Cerebellar cortex (tissue), 1 donor: ENCODE measurements at places on chromosomes 5 and 9.

- DNase-seq = no peak
Observed at GRCh38 chr5:93571114-93571949, 9.7 kb downstream of the NR2F1-AS1 start.

- DNase-seq = no peak
Observed at GRCh38 chr9:109498195-109499092, at the start of gene PTPN3. TSS of gene PTPN3 (minus strand) at chr9:109498307. CDS start at chr9:109463434, 34,873 bp downstream.

GRCh38 chr5:74465724-74466123 lies 174.8 kb downstream of the ENC1 start:
- DNase-seq = no peak

GRCh38 chr9:74742191-74742790 lies 145.4 kb downstream of the TRPM6 start:
- no peak for DNase-seq

DNA sequence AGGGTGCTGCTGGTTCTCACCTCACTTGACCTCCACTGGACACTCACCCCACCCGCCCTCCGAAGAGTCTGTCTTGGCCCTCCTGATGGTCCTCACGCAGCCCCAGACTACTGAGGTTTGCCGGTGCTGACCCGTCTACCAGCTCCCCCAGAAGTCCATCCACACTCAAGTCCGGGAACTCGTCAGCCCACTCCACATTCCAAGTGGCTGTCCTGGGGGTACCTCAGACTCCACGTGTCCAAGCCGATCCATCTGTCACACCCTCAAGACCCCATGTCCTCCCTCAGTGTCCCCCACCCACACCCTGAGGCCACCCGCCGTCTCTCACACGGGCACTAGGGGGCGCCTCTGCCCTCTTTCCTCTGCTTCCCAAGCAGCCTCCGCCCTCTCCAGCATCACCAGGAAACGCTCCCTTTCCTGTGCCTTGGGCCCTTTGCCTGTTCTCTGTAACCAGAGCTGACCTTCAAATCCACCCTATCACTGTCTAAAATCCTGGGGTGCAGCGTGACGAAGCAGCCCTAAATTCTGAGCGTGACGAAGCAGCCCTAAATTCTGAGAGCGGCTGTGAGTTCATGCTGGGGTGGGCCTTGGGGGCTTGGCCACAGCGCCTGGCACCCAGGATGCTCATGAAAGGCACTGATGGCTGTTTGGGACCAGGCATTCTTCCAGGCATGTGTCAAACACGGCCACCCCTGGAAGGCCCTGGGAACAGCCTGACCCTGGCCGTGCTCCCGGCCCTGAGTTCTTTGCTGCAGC lies 95.7 kb downstream of the KCNT1 start:
- DNase-seq = peak; percentile 40

- peak; percentile 1 for DNase-seq
Observed at GRCh38 chr9:87883990-87884389, 1.3 kb downstream of the SPATA31E1 start.

GRCh38 chr5:94632024-94632423 lies 13.6 kb downstream of the SLF1 start:
- no peak for DNase-seq

DNA sequence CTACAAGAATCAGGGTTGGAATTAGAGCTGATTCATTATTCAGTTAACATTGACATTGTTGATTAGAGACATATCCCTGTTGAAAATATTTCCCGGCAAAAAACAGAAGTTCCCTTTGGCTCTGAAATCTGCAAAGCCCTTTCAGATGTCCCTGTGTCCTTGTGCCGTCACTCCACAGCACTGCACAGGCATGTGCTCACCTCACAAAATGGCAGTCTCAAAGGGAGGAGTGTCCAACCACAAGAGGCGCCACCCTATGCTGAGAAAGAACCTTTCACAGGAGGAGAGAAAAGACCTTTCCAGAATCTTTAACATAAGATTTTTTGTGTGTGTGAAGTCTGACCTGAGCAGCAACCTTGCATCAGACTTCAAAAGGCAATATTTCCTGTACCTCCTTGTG lies 112.8 kb upstream of the PRSS3 start:
- DNase-seq = no peak

- DNase-seq = peak; percentile 85
Observed at GRCh38 chr5:138354926-138355378, 2.5 kb downstream of the KDM3B start.

GRCh38 chr5:33621514-33621913 lies 180.7 kb downstream of the TARS1 start:
- DNase-seq = no peak

GRCh38 chr5:1053391-1054017 lies 44.9 kb downstream of the NKD2 start:
- DNase-seq = no peak

DNA sequence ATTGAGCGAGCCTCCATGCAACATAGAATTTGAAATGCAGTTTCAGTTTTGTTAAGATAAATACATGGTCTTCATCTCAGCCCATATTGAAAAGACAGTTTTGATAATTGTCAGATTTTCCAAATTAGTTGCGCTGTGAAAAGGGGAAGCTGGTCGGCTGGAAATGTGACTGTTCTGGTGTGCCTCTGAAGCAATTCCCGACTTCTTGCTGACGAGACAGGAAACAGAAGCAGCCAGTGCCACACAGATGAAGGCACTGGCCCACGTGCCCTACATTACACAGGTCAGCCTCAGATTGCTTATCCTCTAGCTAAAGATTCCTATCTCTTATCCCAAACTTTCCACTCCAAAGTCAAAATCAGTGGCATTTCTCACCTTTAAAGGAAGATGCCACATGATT lies 214.1 kb upstream of the TLE4 start:
- DNase-seq = no peak

DNA sequence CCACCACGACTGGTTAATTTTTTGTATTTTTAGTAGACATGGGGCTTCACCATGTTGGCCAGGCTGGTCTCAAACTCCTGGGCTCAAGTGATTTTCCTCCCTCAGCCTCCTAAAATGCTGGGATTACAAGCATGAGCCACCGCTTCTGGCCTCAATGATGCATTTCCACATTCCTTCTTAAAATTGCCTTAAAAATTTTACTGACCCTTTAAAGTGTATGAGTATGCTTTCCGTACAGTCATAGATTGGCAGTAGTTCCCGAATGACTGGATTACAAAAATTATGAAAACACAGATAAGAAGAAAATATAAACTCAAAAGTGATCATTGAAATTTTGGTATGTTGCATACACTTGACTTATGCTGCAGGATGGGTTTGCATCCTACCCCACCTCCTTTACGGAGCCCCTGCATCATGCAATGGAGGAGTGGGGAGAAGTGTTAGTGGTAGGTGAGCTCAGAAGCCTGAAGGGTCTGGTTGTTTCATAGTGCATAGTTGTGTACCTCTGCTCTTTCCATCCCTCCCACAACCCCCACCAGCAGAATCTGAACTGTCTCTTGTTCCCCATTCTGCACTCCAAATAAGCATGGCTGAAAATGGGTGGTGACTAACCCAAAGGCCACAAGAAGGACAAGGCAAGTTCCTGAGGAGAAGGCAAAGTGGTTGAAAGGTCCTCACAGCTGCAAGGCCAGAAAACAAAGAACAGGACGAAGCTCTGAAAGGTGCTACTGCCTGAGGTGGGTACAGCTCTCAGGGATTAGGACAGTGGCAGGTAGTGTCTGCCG lies 26.8 kb downstream of the ANKRD55 start:
- no peak for DNase-seq

GRCh38 chr5:142433526-142434321 lies 108.9 kb upstream of the SPRY4 start:
- no peak for DNase-seq

DNA sequence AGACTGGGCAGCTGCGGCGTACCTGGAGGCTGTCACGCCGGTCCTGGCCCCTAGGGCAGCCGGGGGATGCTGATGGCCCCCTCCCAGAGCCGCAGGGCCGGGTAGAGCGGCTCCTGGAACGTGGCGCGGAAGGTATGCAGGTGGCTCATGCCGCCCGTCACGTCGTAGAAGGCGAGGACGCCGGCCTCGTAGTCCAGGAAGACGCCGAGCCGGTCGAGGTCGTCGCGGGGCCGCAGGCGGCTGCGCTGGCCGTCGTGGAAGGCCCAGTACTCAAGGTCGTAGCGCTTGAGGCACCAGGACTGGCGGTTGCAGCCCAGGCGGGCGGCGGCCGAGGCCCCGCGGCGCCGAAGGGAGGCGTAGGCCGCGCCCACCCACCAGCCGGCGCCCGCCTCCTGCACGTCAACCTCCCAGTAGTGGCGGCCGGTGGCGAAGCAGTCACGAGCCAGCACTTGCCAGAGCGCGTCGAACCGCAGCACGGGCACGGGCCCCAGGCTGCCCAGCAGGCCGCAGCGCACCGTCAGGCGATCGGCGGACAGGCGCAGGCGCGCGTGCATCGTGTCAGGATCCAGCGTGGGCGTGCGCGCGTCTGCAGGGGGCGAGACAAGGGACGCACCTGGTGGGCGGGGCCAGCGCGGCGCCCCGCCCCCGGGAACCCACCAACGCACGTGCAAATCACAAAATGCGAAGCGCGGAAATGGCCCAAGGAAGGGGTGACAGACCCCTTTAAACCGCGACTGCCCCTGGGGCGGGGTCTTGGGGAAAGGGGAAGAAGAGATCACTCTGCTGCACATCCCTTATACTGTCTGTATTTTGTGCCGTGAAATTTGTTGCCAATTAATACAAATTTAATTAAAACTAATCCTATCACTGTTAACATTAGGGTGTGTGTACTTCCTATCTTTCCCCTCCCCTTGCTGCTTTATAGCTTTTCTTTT lies 31.2 kb downstream of the NANS start:
- no peak for DNase-seq

DNA sequence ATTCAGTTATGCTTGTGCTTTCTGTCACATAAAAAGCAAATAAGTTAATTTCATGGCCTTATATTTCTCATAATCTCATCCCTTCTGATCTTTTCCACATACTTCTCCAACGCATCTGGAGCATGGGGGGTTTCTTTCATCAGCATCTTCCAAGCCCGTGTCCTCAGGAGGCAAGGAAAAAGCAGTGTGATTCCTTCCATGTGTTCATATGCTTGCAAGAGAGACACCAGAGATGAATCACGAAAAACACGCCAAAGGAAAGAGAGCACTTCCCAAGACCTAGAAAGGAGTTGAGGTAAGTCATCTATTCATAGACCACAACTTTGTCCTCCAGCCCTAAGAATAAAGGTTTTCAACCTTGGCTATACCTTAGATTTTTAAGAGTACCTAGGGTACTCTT lies 26.0 kb upstream of the SVEP1 start:
- no peak for DNase-seq

GRCh38 chr9:2758162-2758897 lies 41.0 kb downstream of the KCNV2 start:
- no peak for DNase-seq

DNA sequence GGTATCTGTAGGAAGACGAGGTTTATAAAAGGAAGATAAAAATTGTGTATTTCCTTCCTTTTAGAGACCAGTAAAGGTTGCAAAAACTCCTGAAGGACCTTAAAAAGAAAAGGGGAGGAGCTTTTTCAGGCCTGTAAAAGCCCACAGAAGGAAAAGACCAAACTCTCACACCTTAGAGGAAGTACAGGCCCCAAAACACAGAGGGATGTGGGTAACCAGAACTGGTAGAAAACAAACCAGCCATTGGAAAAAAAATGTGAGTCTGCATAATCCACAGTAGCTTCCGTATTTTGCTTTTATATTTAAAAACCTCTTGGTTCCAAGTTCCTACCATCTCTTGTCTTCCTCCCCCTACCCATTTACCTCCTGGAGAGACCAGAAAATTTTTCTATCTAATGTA lies 8.5 kb downstream of the GIN1 start:
- no peak for DNase-seq

DNA sequence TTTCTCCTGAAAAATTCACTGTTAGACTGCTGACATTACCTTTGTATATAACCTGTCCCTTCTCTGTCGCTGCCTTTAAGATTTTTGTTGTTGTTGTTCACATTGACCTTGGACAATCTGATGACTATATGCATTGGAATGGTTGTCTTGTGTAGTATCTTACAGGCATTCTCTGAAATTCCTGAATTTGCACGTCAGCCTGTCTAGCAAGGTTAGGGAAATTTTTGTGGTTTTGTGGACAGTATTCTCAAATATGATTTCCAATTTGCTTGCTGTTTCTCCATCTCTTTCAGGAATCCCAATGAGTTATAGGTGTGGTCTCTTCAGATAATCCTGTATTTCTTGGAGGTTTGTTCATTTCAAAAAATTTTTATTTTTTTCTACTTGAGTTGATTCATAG lies 140.8 kb downstream of the PRR16 start:
- DNase-seq = no peak

DNA sequence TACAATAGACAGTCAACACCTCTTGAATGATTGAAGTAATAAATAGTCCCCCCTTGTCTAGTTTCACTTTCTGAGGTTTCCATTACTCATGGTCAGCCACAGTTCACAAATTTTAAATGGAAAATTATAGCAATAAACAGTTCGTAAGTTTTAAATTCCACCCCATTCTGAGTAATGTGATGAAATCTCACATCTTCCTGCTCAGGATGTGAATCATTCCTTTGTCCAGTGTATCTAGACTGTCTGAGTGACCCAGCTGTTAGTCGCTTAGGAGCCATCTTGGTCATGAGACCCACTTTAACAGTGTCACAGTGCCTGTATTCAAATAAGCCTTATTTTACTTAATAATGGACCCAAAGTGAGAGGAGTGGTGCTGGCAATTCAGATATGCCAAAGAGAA lies 311.6 kb upstream of the PRR16 start:
- no peak for DNase-seq

DNA sequence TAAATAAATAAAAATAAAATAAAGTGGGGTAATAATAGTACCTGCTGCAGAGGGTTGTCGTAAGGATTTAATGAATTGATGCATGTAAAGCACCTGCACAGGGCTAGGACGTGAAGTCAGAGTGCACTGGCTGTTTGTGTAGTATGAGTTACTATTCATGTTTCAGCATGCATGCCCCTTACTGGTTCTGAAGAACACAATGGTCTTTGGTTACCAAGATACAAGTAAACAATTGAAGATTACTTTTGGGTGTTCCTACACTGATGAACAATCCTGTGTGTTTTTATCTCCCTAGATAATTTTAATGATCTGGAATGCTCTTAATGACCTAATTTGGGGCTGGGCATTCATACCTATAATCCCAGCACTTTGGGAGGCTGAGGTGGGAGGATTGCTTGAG lies 23.2 kb upstream of the PRRC2B start:
- DNase-seq = no peak
